Nephron progenitor cell (in vitro differentiated cells): ENCODE measurements at places on chromosomes 1 and 21.

DNA sequence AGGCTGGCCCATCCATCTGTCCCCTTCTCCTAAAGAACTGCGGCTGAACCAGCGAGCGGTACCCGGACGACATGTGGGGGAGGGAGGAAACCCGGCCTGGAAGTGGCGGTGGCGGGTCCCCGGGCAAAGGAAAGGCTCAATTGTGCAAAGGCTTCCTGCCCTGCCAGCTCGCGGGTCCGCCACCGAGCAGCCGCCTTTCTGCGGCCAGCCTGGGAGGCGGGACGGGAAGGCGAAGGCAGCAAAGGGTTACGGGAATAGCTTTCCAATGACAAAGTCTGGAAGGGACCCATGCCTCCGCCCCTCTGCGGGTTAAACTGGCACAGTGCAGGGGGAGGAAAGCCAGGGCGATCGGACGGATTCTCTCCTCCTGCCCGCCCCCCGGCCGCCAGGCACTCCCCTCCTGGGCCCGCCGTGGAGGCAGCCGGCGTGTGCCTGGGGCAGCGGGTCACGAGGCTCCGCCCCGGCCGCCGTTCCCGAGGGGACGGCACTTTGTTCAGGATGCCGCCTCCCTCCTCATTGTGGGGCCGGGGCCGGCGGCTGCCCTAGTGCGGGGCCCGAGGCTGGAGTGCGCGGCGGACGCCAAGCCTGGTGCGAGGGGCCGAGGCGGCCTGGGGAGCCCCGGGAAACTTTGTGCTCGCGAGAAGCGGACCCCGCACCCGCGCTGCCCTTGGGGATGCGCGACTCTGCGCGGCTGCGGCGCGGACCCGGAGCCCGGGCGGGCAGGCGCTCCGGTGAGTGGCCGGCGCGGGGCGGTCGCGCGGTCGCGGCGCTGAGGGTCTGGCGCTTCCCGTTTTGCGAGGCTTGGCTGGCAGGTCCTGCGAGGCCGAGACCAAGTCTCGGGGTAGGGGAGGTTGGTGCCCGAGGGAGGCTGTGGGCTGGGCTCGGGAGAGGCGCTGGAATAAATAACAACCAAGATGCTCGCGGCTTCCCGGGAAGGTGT is at the start of gene NAV1:
TSS of gene NAV1 (plus strand) at position 516 of the 940 bp plus-strand sequence. CDS start 83,758 bp downstream, outside the sequence.
- peak; percentile 80 for DNase-seq

DNA sequence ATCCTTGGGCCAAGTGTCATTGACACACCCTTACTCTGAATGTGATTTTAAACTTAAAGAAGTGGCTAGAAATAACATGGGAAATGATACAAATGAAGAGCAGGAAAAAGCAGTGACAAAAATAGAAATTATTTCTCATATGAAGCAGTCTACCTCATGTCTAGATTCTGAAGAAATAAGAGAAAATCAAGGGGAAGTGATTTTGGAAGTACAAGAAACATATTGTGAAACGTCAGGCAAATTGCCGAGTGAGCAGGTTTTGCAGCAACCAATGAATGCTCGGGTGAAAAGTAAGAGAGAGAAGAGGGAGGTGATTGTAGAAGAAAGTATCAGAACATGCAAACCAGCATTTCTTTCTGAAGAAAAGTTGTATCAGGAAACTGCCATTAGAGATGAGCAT is 130.7 kb downstream of the MACF1 start:
- DNase-seq, result no peak

- peak; percentile 65 for DNase-seq
These were observed 8.1 kb upstream of the TMEM183A start for GRCh38 chr1:202998836-202999750.

- no peak for DNase-seq
These were observed 11.2 kb upstream of the FOXO6 start for GRCh38 chr1:41350055-41350378.

GRCh38 chr21:33799378-33800090 is 116.1 kb downstream of the ATP5PO start:
- no peak for DNase-seq

DNA sequence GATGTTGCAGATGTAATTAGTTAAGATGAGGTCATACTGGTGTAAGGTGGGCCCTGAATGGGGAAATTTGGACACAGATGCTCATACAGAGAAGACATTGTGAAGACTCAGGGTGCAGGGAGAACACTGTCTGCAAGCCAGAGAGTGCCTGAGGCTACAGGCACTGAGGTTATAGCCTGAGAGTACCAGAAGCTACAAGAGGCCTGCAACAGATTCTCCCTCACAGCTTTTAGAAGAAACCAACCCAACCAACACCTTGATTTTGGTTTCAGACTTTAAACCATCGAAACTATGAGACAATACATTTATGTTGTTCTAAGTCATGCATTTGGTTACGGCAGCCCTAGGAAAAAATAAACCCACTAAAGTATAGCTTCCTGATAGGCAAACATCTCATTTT is 321.7 kb upstream of the USP25 start:
- DNase-seq, result no peak

- no peak for DNase-seq
These were observed 159.6 kb downstream of the NFIA start for GRCh38 chr1:61241973-61242381.

- DNase-seq, result peak; percentile 52
These were observed 55.8 kb downstream of the SLC9A1 start for GRCh38 chr1:27099135-27099586.
